ENCODE measurements at places on chromosomes 4 and X.

DNA sequence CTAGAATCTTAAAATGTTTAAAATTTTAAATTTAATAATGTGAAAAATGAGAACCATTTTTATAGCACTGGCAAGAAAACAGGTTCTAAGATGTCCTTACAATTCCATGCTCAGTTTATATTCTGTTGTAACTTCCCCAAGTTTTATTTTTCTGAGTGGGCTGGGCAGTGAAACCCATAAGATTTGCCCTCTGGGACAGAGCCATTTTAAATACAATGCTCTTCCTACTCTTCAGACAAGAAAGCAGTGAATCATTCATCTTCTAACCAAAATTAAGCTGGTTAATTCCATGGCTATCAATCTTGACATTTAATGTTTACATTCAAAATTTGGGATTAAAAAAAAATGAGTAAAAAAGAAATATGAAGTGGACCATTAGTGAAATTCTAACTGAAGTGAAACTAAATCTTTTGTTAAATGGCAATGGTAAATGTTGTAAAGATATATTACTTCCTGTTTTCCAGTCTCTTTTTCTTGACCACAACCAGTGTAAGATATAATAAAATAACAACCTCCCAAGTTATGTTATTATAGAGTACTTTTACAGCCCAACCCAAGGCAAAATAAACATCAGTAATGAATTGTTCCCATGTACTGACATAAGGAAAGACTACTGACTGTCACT lies 37.2 kb upstream of the PTPN13 start:
- DNase-seq: peak; percentile 58

GRCh38 chrX:9396930-9397329 lies 67.9 kb upstream of the TBL1X start:
- no peak for DNase-seq

DNA sequence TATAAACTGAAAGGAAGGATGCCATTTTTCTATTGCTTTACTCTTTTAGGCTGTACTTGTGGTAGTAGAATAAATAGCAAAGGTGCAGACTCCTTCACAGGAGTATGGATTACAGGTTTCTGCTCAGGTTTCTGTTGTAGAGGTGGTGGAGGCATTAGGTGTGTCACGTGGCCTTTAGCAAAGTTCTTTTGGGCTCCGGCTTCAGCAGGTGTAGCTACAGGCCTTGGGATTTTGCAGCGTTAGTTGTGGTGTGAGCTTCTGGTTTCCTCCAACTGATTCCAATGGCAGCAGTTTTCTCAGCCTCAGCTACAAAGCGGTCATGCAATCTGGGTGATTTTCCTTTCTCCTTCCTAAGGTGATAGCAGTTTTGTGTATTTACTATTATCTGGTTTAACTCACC lies 255.8 kb upstream of the GK2 start:
- DNase-seq: no peak

DNA sequence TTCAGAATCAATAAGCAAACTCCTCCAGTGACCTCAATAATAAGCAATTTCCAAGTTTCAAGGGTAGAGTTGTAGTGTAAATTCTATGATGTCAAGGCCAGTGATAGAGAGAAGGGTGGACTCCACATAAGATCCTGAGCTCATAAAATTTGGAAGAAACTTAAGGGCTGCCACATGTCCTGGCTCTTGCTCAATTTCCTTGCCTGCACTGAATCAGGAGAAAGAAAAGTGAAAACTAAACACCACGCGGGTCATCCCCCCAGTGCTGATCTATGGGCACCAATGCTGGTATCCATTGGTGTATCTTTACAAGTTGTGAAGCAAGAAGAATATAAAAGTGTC lies 392.0 kb upstream of the INTU start:
- no peak for DNase-seq

- DNase-seq: no peak
These were observed 13.6 kb downstream of the STOX2 start for GRCh38 chr4:183918696-183919095.

DNA sequence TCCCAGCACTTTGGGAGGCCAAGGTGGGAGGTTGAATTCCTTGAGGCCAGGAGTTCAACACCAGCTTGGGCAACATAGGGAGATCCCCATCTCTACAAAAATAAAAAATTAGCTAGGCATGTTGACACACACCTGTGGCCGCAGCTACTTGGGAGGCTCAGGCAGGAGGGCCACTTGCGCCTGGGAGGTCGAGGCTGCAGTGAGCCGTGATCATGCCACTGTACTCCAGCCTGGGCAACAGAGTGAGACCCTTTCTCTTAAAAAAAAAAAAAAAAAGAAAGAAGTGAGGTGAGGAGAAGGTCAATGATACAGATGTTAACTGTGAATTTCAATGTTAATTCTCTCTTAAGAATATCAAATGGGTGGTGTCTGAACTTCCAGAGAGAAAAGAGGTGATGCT lies 15.1 kb upstream of the AP1S2 start:
- no peak for DNase-seq

DNA sequence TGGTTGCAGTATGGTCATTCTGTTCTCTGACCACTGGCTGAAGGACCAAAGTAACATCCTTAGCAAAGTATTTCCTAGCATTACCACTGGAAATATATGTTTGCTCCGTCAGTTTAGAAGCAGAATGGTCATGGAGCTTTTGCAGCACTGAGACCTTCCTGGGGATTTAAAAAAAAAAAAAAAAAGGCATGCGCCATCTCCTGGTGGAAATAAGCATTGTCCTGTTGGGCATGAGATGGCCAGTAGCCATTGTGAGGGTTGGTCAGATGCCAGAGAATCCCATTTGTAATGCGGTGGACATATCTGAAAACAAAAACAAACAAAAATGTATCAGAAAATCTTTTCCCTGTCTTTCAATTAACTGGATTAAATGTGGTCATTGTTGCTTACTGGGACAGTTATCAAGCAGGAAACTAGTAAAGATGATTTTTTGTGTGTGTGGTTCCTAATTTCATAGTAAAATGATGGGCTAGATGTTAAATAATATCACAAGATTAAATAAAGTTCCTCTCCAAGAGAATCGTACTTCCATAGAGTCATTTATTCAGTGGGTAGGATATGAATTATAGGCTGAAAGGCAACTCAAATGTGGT lies 139.6 kb downstream of the SOWAHB start:
- DNase-seq: peak; percentile 16

DNA sequence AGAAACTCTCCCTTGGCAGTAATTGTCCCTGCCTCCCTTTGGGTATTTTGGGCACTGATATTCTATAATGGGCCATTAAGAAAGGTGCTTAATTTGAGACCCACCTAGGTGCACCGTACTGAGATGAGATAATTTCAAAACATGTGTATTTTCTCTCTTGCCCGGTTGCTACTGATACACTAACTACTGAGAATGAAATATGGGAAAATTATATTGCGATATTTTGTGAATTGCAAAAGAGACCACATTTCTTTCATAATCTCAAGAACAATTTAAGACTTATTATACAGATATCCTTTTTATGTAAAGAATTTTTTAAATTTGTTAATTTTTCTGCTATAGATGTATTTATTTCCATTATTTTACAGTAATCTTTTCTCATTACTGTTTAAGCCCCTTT lies 284.9 kb downstream of the ADGRL3 start:
- peak; percentile 52 for DNase-seq

DNA sequence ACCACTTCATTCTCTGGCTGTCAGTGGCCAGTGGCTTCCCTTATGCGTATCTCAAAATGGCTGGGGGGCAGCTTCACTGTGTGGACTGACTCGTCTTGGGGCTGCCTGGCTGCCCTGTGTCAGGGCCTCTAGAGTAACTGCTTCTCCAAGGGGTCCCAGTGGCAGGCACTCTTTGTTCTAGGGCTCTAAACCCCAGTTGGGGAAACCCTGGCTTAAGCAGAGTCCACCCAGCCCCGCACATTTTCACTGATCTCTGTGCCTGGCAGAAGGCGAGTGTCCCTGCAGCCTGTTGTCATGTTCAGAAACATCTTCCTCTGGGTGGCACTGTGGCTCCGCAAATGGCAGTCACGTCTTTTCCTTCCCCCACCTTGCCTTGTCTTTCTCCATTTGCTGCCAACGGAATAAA lies 59.7 kb downstream of the NBDY start:
- no peak for DNase-seq

GRCh38 chr4:128403586-128403985 lies 116.0 kb upstream of the PGRMC2 start:
- no peak for DNase-seq

GRCh38 chr4:108746511-108746910 lies 16.3 kb downstream of the ETNPPL start:
- no peak for DNase-seq

DNA sequence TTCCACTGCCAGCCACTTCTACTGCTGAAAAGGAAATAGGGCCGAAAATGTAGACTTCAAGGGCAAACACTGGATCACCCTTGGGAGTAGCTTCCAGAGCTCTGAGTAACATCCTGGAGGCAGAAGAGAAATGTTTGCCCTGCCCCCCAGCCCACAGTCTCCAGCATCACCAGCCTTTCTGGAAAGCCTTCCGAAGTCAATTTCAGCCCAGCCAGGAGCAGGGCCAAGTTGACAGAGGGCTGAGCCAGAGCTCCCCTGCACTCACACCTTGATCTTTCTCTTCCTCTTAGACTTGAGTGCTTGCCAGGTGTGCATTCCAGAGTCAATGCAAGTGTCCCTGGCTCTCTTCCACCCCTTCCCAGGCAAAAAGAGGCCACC lies 35.2 kb downstream of the SLC25A5 start:
- no peak for DNase-seq

- DNase-seq: no peak
These were observed 60.4 kb upstream of the HPF1 start for GRCh38 chr4:169818063-169818679.

DNA sequence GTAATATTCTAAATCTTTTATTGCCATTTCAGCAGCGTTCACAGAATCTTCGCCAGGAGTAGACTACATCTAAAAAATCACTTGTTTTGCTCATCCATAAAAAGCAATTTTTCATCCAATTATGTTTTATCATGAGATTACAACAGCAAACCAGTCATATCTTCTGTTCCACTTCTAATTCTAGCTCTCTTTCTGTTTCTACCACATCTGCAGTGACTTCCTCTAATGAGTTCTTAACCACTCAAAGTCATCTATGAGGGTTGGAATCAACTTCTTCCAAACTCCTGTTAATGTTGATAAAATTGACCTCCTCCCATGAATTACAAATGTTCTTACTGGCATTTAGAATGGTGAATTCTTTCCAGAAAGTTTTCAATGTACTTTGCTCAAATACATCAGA lies 174.4 kb upstream of the BRWD3 start:
- DNase-seq: no peak

GRCh38 chrX:97747346-97747745 lies 863.6 kb downstream of the RPA4 start:
- no peak for DNase-seq

- DNase-seq: no peak
These were observed 66.6 kb upstream of the HELT start for GRCh38 chr4:184951668-184952160.

- no peak for DNase-seq
These were observed 1522.9 kb downstream of the PCDH18 start for GRCh38 chr4:136009258-136009832.

DNA sequence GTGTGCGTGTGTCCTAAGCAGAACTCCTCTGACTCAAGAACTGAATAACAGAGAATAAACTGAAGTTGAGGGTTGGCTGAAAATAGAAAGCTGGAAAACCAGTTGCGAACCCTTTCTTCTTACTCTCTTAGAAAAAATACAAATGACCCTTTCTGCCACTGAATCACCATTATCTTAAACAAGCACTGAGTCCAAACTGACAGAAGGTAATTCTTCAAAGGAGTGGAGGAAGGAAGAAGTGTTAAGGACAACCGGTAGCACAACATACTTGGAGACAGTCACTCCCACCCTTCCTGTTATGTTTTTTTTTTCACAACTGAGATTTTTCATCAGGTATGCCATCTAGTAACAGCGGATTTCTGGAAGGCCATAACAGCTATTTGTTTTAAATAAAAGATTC lies 38.1 kb downstream of the HELQ start:
- DNase-seq: no peak

GRCh38 chr4:86664959-86665358 lies 70.8 kb downstream of the PTPN13 start:
- DNase-seq: no peak

DNA sequence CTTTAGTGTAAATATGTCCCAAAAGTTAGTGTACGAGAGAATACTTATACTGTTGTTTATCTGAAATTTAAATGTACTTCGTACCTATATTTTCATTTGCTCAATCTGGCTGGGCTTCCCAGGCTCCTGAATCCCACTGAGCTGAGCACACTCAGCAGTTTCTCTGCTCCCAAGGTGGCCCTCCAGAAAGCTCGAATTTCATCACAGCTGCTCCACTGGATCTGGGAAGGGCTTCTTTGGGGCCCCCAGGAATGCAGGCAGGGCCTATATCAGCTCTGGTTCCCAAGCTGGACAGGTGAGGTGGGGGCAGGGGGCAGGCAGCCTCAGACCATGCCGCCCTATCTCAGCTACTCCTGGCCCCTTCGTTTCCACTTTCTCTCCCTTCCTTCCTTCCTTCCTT lies 1.5 kb upstream of the FATE1 start:
- no peak for DNase-seq

- DNase-seq: no peak
These were observed 19.7 kb upstream of the MAGEE1 start for GRCh38 chrX:76407795-76408194.

- DNase-seq: no peak
These were observed 61.3 kb downstream of the HS3ST1 start for GRCh38 chr4:11367371-11367770.

- no peak for DNase-seq
These were observed at the start of gene BMPR1B for GRCh38 chr4:94757192-94758140. BMPR1B (plus strand) TSS chr4:94757955; CDS start chr4:95104425, 346,470 bp downstream.

GRCh38 chrX:107769581-107770317 lies 5.8 kb downstream of the TSC22D3 start:
- no peak for DNase-seq

DNA sequence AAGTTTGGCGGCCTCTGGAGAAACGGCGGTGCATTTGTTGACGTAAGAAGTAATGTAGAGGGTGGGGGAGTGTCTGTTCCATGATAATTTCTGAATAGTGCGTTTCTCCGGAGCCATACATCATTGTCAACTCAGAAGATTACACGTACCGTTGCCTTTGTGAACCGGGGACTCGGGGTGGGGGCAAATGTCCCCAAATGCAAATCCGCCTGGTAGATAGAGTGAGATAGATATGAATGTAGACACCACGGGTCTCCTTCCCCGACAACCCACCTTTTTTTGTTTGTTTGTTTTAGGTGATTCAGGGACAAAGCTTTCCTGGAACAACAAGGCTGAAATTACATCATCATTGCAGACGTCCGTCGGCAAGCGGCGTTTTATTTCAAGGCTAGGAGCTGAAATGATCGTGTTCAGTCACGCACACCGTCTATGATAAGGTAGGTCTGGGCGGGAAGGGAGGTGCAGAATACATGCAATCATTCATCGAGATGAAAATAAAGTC lies 96.0 kb upstream of the PPP2R3B start:
- no peak for DNase-seq

DNA sequence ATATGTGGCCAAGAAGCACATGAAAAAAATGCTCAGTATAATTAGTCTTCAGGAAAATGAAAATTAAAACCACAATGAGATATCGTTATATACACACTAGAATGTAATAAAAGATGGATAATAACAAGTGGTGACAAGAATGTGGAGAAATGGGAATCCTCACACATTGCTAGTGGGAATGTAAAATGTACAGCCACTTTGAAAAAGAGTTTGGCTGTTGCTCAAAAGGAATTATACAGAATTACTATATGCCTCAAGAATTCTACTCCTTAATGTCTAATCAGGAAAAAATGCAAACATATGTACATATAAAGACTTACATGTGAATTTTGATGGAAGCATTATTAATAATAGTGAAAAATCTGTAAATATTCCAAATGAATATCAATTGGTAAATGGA lies 102.2 kb downstream of the SPCS3 start:
- no peak for DNase-seq

GRCh38 chr4:86688026-86688425 lies 93.9 kb downstream of the PTPN13 start:
- no peak for DNase-seq

Measured in inflammatory macrophage treated with lipopolysaccharide for 1 hour (primary cell).